ENCODE measurements at places on chromosomes 16 and 17.
A peak's percentile ranks its signal among the peaks of the same experiment; 100 is the strongest.

GRCh38 chr16:16106466-16106865, 116.8 kb downstream of the ABCC6 start:
- DNase-seq: no peak

DNA sequence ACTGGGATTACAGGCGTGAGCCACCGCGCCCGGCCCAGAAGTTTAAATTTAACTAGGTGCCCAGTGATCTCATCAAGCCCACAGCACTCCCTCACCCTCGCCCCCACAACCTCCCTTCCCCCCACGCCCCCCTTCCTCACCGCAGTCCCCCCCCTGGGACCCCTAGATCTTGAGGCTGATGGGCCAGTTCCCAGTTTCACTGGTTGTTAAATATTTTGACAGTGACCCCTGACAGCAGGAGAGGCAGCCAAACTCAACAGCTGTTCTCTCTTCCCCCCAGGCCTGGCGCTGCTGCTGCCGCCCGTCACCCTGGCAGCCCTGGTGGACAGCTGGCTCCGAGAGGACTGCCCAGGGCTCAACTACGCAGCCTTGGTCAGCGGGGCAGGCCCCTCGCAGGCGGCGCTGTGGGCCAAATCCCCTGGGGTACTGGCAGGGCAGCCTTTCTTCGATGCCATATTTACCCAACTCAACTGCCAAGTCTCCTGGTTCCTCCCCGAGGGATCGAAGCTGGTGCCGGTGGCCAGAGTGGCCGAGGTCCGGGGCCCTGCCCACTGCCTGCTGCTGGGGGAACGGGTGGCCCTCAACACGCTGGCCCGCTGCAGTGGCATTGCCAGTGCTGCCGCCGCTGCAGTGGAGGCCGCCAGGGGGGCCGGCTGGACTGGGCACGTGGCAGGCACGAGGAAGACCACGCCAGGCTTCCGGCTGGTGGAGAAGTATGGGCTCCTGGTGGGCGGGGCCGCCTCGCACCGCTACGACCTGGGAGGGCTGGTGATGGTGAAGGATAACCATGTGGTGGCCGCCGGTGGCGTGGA, 15.6 kb downstream of the QPRT start:
- DNase-seq: no peak

DNA sequence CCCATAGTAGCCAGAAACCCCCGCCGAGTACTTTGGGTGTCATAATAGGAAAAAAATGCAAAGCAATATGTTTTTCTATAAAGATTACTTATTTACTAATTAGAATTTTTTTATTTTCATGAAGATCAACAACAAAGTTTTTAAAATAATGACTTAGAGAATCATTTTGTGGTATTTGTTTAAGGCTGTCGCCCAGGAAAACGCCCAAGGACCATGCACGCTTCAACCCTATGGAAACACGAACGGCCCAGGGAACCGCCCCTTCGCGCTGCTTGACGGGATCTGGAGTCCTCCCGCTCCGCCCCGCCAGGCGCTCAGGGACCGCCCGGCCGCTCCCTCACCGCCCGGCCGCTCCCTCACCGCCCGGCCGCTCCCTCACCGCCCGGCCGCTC, 408 bp upstream of the KPNA2 start:
- peak; percentile 89 for DNase-seq

- peak; percentile 49 for DNase-seq
These were observed 3.6 kb upstream of the HS3ST3B1 start for GRCh38 chr17:14297161-14297851.

- no peak for DNase-seq
These were observed 332.7 kb downstream of the ZFHX3 start for GRCh38 chr16:72715267-72715666.

GRCh38 chr17:37121616-37122015, 172.9 kb downstream of the AATF start:
- DNase-seq: no peak

DNA sequence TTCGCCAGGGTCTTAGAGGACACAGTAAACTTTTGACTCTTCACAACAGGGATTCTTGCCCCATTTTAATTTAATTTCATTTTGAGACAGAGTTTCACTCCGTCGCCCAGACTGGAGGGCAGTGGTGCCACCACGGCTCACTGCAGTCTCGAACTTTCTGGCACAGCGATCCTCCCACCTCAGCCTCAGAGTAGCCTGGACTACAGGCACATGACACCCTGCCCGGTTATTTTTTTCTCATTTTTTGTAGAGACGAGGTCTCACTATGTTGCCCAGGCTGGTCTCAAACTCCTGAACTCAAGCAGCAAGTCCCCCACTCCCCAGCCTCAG, 329 bp upstream of the NLE1 start:
- DNase-seq: no peak

DNA sequence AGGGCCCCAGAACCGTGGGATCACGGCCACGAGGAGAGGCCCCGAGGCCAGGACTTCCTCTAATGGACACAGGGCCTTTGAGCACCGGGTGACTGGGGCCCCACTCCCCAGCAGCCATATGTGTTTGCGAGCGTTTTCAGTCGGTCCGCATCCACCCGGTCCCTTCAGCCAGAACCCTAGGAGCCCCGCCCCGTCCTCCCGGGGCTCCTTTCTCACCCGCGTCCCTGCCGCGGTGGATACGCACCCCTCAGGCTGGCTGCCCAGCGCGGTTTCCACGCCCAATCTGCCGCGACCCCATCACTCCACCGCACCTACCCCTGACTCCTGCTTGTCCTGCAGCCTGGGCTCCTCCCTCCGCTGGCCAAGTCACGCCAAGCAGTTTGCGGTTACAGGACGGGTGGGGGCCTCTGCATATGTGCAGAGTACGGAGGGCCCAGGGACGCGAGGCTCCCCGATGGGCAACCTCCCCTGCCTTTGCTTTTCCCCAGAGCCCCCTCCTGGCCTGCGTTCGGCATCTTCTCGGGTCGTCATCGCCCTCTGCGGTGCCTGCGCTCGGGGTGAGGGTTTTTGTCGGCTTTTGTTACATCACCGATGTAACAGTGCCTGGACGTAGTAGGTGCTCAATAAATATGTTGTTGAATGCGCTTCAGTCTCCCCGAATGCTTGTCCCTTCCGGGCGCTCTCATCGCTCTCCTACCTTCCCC, 1.0 kb upstream of the TTYH2 start:
- peak; percentile 40 for DNase-seq

- DNase-seq: no peak
These were observed 3.1 kb upstream of the WFIKKN1 start for GRCh38 chr16:627454-628239.

GRCh38 chr17:78041386-78042179, 83.1 kb downstream of the TNRC6C start:
- no peak for DNase-seq

DNA sequence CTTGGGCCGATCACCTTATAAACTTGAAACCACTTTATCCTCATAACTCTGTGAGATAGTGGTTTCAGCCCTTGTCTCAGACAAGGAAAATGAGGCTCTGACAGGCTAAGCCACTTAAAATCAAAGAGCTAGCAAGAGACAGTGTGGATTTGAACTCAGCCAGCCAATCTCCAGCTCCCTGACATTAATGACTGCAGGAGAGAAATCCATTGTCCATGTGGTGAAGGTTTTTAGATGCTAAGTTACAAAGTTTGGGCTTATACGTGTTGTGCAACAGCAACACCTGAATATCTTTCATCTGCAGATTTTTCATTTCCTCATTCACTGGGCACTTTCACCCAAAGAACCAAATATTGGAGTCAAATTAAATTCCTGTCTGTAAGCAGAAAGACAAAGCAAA, 501.3 kb downstream of the GRIN2A start:
- no peak for DNase-seq

- DNase-seq: no peak
These were observed 398.5 kb downstream of the ZFHX3 start for GRCh38 chr16:72649254-72649944.

DNA sequence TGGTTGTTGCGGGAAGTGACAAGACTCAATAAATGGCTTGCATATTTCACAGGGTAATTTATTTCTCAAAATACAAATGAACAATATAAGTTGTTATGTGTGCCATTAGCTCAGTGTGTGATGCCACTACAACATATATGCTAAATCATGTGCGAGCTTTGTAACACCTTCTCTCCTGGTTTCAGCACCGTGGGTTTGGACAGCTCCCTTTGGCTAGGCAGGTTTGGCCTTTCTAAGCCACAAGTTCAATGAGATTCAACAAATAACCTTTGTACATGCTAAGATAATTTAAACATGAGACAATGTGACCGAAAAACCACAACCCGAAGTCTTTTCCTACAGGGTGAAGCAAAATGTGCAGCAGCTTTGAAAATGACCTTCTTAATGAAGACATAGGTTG, 563.9 kb downstream of the TMEM114 start:
- no peak for DNase-seq

GRCh38 chr17:74851612-74852236, 8.0 kb downstream of the GRIN2C start:
- no peak for DNase-seq

GRCh38 chr17:43393944-43394482, 4.8 kb upstream of the ARL4D start:
- DNase-seq: peak; percentile 86

DNA sequence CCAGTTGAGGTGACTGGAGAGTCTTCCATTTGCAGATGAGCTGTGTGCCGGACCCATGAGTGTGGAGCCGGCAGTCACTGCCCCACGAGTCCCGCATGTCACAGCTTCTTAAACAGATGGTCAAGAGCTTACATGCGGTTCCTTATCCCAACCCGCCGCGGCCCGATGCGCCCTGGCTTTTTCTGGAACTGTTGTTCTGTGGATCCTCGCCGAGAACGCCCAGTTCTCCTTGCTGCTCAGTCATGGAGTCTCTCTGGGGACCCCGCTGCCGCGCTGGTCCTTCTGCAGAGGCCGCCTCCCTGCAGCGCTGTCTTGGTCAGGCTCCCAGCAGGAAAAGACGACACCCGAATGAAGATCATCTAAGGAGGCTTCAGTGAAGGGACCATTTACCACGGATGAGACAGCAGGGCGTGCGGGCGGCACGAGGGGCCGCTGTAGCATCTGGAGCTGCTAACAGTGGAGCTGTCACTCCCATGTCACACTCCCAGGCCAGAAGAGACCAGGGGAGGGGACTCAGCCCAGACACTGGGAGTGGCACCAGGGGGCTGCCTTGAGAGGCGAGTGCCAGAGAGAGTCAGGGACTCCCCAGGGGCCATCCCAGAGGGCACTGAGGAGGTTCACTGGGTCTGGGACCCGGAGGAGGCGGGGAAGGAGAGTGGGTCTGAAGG, 10.8 kb upstream of the LGALS3BP start:
- DNase-seq: no peak

- DNase-seq: no peak
These were observed 11.6 kb downstream of the SLC13A2 start for GRCh38 chr17:28485049-28485448.

- DNase-seq: no peak
These were observed 70.3 kb upstream of the C17orf78 start for GRCh38 chr17:37305406-37305905.

DNA sequence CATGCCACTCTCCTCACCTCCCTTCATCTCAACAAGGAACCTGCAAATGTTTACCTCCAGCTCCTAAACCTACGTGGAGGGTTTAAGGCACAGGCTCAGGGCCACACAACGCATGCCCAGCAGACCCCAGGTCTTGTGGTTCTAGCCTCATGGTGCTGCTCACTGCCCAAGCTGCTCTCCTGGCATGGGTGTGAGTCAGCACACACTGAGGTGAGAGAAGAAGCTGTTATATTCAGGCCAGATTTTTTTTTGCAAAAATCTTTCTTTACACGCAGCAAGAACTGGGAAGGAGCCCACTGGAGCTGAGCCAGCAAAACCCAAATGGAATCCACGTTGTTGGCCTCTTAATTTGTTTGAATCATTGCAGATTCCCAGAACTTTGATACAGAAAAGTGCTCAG, 5.5 kb upstream of the C16orf96 start:
- DNase-seq: no peak

GRCh38 chr17:49570540-49571242, 5.0 kb upstream of the NXPH3 start:
- DNase-seq: no peak

GRCh38 chr16:30546115-30546514, 11.5 kb upstream of the ZNF747 start:
- no peak for DNase-seq

DNA sequence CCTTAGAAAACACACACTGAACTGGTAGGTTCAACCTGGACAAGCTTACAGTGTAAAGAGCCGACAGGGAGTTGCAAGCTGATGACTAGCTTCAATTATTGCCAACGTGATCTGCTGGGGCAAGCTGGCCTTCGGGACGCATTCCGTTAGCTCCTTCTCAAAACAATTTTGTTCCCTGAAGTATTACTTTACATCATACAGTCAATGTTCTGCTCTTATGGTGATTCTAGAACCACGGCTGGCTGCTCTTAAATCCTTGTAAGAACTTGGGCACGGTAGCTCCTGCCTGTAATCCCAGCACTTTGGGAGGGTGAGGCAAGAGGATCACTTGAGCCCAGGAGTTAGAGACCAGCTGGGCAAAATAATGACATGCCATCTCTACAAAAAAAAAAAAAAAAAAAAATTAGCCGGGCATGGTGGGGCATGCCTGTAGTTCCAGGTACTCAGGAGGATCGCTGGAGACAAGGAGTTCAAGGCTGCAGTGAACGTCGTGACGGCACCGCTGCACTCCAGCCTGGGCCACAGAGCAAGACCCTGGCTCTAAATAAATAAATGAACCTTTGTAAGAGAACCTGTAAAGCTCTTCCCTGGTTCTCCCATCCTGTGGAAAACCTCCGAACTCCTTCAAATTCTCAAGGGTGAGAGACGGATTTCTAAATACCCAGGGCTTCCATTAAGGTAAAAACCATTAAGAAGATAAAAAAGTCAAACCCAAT, 2.0 kb downstream of the CDIP1 start:
- DNase-seq: no peak

DNA sequence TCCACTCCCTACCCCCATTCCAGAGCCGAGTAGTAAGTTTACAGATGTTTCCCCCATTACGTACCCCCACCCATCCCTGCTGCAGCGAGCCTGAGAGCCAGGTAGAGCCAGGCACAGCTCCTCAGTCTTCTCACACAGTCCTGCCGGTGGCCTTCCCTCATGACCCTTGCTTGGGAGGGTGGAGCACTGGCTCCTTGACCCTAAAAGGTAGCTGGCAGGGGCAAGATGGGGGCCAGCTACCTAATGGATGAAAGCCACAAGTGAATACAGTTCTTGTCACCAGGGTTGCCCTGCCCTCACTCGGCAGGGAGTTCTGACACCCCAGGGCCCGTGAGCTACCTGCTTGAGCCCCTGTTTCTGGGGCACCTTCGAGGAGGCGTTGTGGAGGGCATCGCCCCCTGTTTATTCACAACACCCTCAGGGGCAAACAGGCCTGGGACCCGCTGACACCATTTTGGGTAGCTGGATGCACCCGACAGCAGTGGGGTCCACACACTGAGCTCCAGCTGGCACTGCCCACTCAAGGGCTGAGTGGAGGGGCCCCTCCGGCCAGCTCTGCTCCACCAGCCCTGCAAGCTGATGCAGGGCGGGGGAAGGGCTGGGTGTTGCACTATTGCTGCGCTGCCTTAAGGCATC, 22.2 kb downstream of the ADAM11 start:
- DNase-seq: no peak

- DNase-seq: no peak
These were observed 82.4 kb downstream of the ANKRD11 start for GRCh38 chr16:89407925-89408300.

- peak; percentile 74 for DNase-seq
These were observed 42.8 kb upstream of the ZC3H18 start for GRCh38 chr16:88527186-88527936.

GRCh38 chr17:31699281-31699680, 159.8 kb downstream of the COPRS start:
- no peak for DNase-seq

Data from activated CD4-positive, CD25-positive, alpha-beta regulatory T cell treated with anti-CD3 and anti-CD28 coated beads, Interleukin-2, amount 50 U/mL, for 72 hours (primary cell).